ENCODE measurements at places on chromosomes 5 and 9. TPM values are rescaled to one million over a fixed set of nuclear protein-coding genes. Genes with fewer than 3 reads are reported as not detected.

- H3K4me3 ChIP-seq: no peak overlapping the region
- H3K27ac ChIP-seq: no peak overlapping the region
- H3K27me3 ChIP-seq: peaks cover 2% of the 10 kb centered on the region
- no peaks in the 10 kb centered on the region for H3K4me1 ChIP-seq
- DNase-seq: no peak
- H3K36me3 ChIP-seq: peaks cover 5% of the 10 kb centered on the region
These were observed 73.2 kb downstream of the SIL1 start for GRCh38 chr5:139124774-139125520.

Gene HSD17B3
- not detected for total RNA-seq

Gene PCDHA11
- total RNA-seq: not detected

DNA sequence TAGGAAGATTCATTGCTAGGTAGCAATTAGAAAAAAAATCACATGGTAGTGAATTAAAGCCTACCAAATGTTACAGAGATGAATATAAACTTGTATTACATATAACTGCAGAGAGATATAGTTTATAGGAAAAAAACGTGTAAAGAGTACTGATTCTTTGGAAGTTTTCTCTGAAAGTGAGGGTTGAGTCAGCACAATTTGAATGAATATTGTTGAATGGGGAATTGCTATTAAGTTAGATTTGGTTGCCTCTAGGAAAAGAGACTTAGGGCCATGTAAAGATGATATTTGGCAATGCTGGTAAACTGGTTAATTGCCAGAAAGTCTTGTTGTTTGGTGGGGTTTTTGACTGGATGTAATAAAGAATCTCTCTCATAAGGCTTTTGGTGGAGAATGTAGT lies 37.2 kb upstream of the TAL2 start:
- H3K4me3 ChIP-seq: no peak overlapping the region
- no peaks in the 10 kb centered on the region for H3K27me3 ChIP-seq
- H3K4me1 ChIP-seq: no peaks in the 10 kb centered on the region
- H3K27ac ChIP-seq: no peak overlapping the region

- H3K4me1 ChIP-seq: peaks cover 32% of the 10 kb centered on the region
- peak overlapping the region; percentile 97 for H3K27ac ChIP-seq
- no peaks in the 10 kb centered on the region for H3K27me3 ChIP-seq
- H3K4me3 ChIP-seq: peak overlapping the region; percentile 94
- no peak for DNase-seq
These were observed 12.5 kb downstream of the MRPS27 start for GRCh38 chr5:72307573-72307967.

Gene SGCD
- 6.7 TPM for total RNA-seq

Gene FABP6
- not detected for total RNA-seq

DNA sequence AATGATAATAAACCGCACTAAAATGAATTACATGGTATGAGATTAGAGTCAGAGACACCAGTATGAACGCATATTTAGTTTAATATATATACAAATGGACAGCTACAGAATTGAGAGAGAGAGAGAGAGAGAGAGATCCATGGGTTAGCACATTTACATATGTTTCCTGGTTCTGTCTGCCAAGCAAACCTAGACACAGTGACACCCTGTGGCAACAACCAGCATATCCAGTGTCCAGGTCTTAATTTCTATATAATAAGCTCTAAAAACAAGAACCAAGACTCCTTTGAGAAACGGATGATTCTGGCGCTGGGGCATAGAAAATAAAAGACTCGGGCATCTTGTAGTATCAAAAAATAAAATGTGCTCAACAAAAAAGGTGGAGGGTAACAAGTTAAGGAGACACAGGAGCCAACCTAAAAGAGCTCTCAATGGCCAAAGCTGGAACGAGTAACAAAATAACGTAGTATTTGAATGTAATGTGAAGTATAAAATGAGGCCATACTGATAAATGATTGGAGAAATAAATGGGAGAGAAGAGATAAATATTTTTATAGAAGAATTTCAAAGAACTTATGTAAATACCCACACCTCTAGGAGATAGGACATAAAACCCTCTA lies 84.5 kb downstream of the RFX3 start:
- H3K4me3 ChIP-seq: no peak overlapping the region
- no peaks in the 10 kb centered on the region for H3K27me3 ChIP-seq
- peak; percentile 67 for DNase-seq
- H3K4me1 ChIP-seq: peaks cover 9% of the 10 kb centered on the region

DNA sequence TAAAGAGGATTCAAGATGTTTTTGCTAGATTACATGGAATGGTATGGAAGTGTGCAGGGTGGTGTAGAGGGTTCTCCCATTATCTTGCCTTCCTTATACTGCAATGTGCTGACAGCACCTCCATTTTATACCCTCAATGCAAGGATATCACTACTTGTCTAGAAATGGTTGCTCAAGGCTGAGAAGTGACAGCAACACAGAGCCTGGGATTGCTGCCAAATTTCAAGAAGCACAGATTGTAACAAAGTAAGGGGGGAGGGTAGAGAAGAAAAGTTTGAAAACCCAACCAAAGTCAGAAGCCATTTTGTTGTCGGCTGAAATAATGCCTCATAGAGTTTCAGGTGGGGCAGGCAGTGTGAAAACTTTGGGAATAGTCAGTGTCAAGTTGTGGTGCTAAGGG lies 29.8 kb downstream of the PCDHAC2 start:
- H3K27me3 ChIP-seq: no peaks in the 10 kb centered on the region
- no peak for DNase-seq
- no peak overlapping the region for H3K4me3 ChIP-seq
- no peak overlapping the region for H3K27ac ChIP-seq
- no peaks in the 10 kb centered on the region for H3K36me3 ChIP-seq

DNA sequence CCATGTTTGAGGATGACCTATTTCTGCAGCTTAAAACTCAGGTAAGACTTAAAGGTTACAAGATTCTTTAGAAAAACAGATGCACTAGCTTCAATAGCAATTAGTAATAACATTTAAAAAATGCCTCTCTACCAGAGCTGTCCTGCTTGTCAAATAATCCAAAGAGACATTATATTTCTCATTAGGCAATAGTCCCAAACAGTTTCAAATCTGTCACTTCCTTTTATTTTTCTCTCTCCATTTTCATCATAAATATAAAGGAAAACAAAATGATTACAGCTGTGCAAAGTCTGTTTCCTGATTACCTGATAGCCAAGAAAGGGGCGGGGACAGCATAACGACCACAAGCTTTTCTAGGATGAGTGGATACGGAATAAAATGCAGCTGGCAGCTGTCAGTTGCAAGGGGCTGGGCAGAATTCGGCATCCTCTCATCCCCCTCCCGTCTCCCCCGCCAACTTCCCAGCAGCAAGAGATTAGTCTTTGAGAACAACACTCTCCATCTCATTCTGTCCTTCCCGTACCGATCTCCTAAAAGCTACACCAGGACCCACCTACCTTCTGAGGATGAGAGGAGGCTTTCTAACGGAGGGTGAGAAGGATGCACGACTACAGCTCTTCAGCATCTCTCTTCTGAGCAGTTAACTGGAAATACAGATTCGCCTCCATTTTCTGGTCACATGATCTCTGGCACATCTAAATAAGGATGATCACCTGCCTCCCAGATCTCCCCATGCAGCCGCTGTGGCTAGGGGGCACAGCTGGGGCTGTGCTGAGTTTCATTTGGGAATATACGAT lies 72.5 kb upstream of the PCA3 start:
- H3K27ac ChIP-seq: no peak overlapping the region
- peaks cover 31% of the 10 kb centered on the region for H3K4me1 ChIP-seq
- H3K36me3 ChIP-seq: no peaks in the 10 kb centered on the region
- H3K4me3 ChIP-seq: peak overlapping the region; percentile 57
- no peak for DNase-seq
- peaks cover 28% of the 10 kb centered on the region for H3K27me3 ChIP-seq

Data from HFFc6 (cell line).